ENCODE measurements at places on chromosomes 2 and 18.

- no peaks in the 10 kb centered on the region for H3K27me3 ChIP-seq
- H3K27ac ChIP-seq = no peak overlapping the region
- H3K36me3 ChIP-seq = peaks cover 19% of the 10 kb centered on the region
- no peak overlapping the region for H3K4me3 ChIP-seq
- no peak for DNase-seq
Measured at GRCh38 chr18:35469725-35470124, 28.0 kb downstream of the INO80C start.

- H3K27ac ChIP-seq = no peak overlapping the region
- H3K36me3 ChIP-seq = no peaks in the 10 kb centered on the region
- peaks cover 2% of the 10 kb centered on the region for H3K4me1 ChIP-seq
- H3K4me3 ChIP-seq = peak overlapping the region; percentile 71
- DNase-seq = peak; percentile 95
Measured at GRCh38 chr2:38535744-38536506, 66.8 kb downstream of the HNRNPLL start.

- peaks cover 76% of the 10 kb centered on the region for H3K27me3 ChIP-seq
- no peaks in the 10 kb centered on the region for H3K36me3 ChIP-seq
- peak overlapping the region; percentile 74 for H3K4me3 ChIP-seq
- DNase-seq = peak; percentile 83
- no peak overlapping the region for H3K27ac ChIP-seq
- H3K4me1 ChIP-seq = peaks cover 12% of the 10 kb centered on the region
Measured at GRCh38 chr2:69012310-69013141, 453 bp upstream of the ANTXR1 start.

DNA sequence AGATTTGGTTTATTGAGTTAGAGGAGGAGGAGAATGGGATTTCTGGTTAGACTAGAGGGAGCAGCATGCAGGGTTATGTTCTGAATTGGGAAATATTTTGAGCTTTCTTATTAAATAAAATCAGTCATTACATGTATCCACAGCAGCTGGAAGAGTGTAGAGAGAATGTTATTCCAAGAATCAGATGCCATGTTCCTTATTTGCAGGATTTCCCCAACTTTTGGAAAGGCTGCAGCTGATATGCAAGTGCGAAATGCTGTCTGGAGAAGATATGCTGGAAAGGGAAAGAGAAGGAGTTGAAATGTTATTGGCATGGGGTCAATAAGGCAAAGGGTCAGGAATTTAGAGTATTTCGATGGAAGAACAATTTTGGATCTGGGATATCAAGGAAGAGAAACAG is 255.8 kb downstream of the MTX2 start:
- no peaks in the 10 kb centered on the region for H3K36me3 ChIP-seq
- no peak overlapping the region for H3K4me3 ChIP-seq
- peaks cover 24% of the 10 kb centered on the region for H3K27me3 ChIP-seq

- no peak for DNase-seq
- H3K36me3 ChIP-seq = no peaks in the 10 kb centered on the region
- no peaks in the 10 kb centered on the region for H3K27me3 ChIP-seq
Measured at GRCh38 chr2:239952665-239953417, 72.3 kb downstream of the NDUFA10 start.

GRCh38 chr2:134435505-134435904 is 181.6 kb downstream of the MGAT5 start:
- H3K4me1 ChIP-seq = no peaks in the 10 kb centered on the region
- DNase-seq = no peak
- peaks cover 4% of the 10 kb centered on the region for H3K36me3 ChIP-seq
- H3K4me3 ChIP-seq = no peak overlapping the region
- H3K27ac ChIP-seq = no peak overlapping the region

GRCh38 chr2:101706819-101707177 is 9.3 kb downstream of the MAP4K4 start:
- H3K27ac ChIP-seq = peak overlapping the region; percentile 47
- peak; percentile 84 for DNase-seq
- no peaks in the 10 kb centered on the region for H3K27me3 ChIP-seq
- peaks cover 26% of the 10 kb centered on the region for H3K36me3 ChIP-seq

DNA sequence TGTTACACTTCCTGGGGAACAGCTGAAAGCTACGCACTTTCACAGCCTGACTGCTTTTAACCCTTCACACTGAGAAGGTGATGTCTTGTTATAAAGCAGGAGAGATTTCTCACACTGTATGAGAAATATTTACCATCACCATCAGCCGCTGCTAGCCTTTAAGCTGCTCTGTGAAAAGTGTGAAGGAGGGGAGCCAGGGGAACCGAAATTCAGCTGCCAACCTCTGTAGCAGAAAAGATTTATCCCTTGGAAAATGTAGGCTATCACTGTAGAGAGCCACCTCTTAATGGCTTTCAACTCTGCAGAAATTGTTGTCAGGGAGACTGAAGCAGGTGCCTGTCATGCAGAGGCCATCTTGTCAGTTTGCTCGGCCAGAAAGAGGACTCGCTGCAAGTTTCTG is 145.3 kb downstream of the SP3 start:
- H3K27me3 ChIP-seq = peaks cover 12% of the 10 kb centered on the region
- no peak overlapping the region for H3K27ac ChIP-seq
- no peak overlapping the region for H3K4me3 ChIP-seq
- no peaks in the 10 kb centered on the region for H3K4me1 ChIP-seq
- DNase-seq = no peak

- no peaks in the 10 kb centered on the region for H3K4me1 ChIP-seq
- DNase-seq = no peak
- no peaks in the 10 kb centered on the region for H3K36me3 ChIP-seq
- no peak overlapping the region for H3K4me3 ChIP-seq
Measured at GRCh38 chr2:26978061-26978596, 7.7 kb downstream of the MAPRE3 start.

DNA sequence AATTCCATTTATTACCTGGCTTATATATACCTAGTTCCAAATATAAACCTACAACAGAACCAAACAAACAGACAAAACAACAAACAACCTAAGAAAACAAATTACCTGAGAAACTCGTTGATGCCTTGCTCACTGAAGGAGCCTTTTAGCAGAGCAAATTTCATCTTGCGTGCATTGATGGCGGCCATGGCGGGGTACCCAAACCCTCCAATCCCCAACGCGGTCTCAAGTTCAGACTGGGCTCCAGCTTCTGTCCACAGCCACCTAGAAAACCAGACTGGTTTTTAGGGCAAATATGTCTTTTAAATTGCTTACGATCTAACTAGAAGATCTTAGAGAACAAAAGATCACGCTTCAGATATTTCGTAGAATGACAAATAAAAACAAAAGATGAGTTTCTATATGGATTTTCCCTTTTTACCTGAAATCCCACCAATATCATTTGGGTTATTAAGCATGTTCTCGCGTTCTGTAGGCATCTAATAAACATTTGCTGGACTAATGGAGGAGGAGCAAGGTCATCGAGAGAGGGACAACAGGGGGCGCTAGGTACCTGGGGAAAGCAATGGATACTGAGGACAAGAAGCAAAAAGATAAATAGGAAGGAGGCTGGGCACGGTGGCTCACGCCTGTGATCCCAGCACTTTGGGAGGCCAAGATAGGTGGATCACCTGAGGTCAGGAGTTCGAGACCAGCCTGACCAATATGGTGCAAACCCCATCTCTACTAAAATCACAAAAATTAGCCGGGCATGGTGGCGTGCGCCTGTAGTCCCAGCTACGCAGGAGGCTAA is 25.2 kb downstream of the PDIA6 start:
- H3K4me3 ChIP-seq = no peak overlapping the region
- H3K27ac ChIP-seq = no peak overlapping the region
- DNase-seq = peak; percentile 65
- no peaks in the 10 kb centered on the region for H3K27me3 ChIP-seq
- peaks cover 4% of the 10 kb centered on the region for H3K4me1 ChIP-seq
- peaks cover 87% of the 10 kb centered on the region for H3K36me3 ChIP-seq

GRCh38 chr18:25001803-25002202 is 350.2 kb downstream of the ZNF521 start:
- DNase-seq = no peak
- no peaks in the 10 kb centered on the region for H3K27me3 ChIP-seq
- H3K27ac ChIP-seq = no peak overlapping the region
- H3K4me1 ChIP-seq = no peaks in the 10 kb centered on the region
- no peak overlapping the region for H3K4me3 ChIP-seq

DNA sequence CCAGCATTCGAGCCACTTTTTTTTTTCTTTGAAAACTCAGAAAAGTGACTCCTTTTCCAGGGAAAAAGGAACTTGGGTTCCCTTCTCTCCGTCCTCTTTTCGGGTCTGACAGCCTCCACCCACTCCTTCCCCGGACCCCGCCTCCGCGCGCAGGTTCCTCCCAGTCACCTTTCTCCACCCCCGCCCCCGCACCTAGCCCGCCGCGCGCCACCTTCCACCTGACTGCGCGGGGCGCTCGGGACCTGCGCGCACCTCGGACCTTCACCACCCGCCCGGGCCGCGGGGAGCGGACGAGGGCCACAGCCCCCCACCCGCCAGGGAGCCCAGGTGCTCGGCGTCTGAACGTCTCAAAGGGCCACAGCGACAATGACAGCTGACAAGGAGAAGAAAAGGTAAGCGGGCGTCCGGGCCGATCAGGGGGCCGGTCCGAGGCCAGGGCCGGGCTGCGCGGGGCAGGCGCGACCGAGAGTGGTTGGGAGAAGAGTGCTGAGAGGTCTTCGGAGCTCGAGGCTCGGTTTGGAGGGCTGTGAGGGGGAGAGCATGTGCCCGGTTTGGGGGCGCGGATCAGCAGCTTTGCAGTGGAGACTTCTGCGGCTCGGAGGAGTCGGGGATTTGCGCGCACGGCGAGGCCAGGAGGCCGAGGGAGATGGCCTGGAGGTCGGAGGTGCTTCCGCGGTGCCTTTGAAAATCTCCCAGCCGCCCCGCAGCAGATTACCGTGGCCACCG is 502 bp downstream of the EPAS1 start:
- peak overlapping the region; percentile 66 for H3K27ac ChIP-seq
- H3K36me3 ChIP-seq = peaks cover 2% of the 10 kb centered on the region
- H3K27me3 ChIP-seq = peaks cover 71% of the 10 kb centered on the region
- DNase-seq = peak; percentile 91

DNA sequence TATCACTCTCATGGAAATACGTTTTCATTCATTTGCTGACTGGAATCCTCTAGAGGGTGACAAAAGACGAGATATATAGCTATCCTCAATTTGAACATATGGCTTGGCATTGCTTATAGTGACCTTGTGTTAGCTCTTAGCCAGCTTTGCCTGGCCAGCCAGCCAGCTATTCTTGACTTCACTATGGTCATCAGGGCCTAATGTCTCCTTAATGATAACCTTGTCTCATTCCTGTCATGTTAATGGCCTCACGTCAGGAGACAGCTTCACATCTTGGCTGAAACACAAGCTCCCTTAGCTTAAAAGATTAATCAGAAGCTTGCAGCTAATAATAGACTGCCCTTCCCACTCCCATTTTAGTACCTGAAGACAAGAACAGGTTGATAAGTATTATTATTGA is 1517.5 kb upstream of the PIK3C3 start:
- no peak for DNase-seq
- H3K4me1 ChIP-seq = no peaks in the 10 kb centered on the region
- no peaks in the 10 kb centered on the region for H3K27me3 ChIP-seq
- no peak overlapping the region for H3K27ac ChIP-seq
- H3K4me3 ChIP-seq = no peak overlapping the region
- no peaks in the 10 kb centered on the region for H3K36me3 ChIP-seq

DNA sequence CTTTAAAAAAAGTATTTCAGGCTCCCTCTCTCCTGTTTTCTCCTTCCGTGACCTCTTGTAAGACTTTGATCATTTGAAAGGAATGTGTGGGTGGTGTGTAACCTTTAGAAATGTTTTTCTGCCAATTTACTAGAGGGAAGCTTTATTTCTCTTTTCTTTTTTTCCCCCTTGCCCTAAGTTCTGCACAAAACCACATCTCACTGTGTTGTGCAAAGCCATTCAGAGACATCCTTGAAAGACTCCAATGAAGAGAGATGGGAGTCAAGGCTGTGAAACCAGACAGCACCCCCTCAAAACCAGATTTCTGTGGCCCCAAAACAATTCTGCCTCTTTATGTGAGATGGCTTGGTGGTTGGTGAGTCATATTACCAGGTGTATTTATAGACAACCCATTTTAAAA is 184.6 kb upstream of the ERBB4 start:
- H3K36me3 ChIP-seq = no peaks in the 10 kb centered on the region
- DNase-seq = no peak
- no peak overlapping the region for H3K4me3 ChIP-seq
- peaks cover 2% of the 10 kb centered on the region for H3K4me1 ChIP-seq
- H3K27ac ChIP-seq = no peak overlapping the region

DNA sequence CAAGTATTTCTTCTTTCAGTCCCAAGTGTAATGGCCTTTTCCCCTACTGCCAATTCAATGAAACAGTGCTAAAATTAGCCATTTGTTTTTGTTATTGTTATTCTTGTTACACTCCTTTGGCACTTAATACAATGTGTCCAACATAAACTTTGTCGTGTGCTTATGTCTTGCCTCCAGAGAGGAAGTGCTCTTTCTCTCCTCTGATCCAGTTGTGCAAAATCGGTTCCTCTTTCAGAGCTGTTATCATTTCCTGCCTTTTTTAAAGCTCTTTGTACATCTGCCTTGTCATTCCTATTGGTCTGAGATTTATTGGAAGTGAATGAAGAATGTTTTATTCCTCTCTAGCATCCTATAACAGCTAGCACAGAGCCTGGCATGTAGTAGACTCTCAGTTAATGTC is 623.2 kb upstream of the ID2 start:
- no peak overlapping the region for H3K27ac ChIP-seq
- peaks cover 16% of the 10 kb centered on the region for H3K4me1 ChIP-seq
- DNase-seq = no peak
- H3K36me3 ChIP-seq = peaks cover 9% of the 10 kb centered on the region
- no peak overlapping the region for H3K4me3 ChIP-seq
- no peaks in the 10 kb centered on the region for H3K27me3 ChIP-seq

DNA sequence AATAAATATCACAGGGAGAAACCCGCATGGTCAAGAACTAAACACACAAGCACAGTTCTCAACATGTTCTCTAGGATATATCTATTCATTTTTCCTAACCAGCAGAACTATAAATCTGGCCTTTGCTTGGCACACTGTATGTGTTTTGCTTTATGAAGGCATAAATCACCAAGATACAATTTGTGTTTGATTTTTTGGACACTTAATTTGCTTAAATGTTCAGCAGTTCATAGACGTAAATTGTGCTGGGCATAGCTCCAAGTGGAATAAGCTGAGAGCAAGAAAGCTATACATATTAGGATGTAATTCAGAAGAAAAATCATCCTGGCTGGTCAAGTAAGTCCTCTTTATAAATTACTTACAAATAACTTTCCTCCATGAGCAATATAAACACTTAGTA is 341.5 kb upstream of the ATP5MC3 start:
- no peaks in the 10 kb centered on the region for H3K4me1 ChIP-seq
- H3K36me3 ChIP-seq = no peaks in the 10 kb centered on the region

- no peaks in the 10 kb centered on the region for H3K36me3 ChIP-seq
- no peak overlapping the region for H3K27ac ChIP-seq
Measured at GRCh38 chr2:204713211-204713610, 167.9 kb downstream of the PARD3B start.

DNA sequence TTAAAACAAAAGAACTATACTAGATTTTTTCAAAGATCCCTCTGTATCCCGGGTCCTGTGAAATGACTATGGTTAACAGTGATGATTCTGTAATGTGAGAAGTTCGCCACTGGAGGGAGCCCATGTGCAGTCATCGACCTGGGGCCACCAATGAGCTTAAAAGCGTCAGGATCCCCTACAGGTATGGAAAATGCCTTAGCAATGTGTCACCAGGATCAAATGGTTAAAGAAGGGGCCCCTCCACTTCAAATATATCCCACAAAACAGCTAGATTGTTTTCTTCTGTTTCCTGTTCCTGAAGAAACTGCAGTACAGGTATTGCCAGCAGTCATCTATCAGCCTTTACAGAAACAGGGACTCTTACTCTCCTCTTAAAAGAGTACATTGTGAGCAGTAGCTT is 15.3 kb downstream of the CHRNA1 start:
- H3K27ac ChIP-seq = peak overlapping the region; percentile 49
- no peaks in the 10 kb centered on the region for H3K36me3 ChIP-seq
- peak; percentile 92 for DNase-seq
- H3K27me3 ChIP-seq = peaks cover 16% of the 10 kb centered on the region
